NCI-H345 (cell line): ENCODE measurements at places on chromosomes 16 and 17.

DNA sequence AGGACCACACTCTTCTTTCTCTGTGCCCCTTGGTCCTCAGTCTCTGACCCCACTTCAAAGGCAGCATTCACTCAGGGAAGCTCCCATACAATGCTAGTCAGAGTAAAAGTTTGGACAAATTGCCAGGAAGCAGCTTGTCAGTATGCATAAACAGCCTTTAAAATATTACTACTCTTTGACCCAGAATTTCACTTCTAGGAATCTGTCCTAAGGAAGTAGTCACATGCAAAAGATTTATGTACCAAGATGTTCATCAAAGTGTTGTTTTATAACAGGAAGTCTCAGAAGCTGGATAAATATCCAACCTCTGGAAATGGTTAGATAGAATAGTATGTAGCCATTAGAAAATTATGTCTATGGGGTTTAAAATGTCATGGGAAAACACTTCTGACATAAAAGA, 31.0 kb downstream of the MAPT start:
- DNase-seq = no peak

DNA sequence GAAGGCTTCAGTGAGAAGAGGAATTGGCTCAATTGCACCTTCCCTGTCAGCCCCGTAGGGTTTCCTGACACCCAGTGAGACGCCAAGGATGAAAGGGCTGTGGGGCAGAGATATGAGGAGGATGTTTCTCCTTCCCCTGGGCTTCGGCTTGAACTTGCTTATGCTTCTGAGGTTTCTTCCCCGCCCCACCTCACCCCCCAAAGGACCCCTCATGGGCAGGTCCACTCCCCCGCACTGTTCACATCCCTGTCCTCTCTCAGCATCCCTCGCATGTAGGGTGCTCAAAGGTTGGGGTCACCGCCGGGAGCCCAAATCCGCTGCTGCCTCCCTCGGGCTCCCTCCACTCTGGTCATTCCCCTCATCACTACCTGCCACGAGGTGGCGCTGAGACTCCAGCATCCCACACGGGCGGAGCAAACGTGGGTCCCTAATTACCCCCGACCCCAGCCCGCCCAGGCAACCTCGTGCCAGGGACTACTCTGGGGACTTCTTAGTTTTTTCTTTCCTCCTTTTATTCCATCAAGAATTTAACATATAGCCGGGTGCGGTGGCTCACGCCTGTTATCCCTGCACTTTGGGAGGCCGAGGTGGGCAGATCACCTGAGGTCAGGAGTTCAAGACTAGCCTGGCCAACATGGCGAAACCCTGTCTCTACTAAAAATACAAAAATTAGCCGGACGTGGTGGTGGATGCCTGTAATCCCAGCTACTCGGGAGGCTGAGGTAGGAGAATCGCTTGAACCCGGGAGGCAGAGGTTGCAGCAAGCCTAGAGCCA, 3.3 kb upstream of the TRARG1 start:
- peak; percentile 29 for DNase-seq

- no peak for DNase-seq
Observed at GRCh38 chr17:35799942-35800341, 4.5 kb upstream of the MMP28 start.

- peak; percentile 63 for DNase-seq
Observed at GRCh38 chr17:40309031-40309948, at the start of gene RARA. TSS of gene RARA (plus strand) at chr17:40309180. CDS start at chr17:40331219, 22,039 bp downstream.

DNA sequence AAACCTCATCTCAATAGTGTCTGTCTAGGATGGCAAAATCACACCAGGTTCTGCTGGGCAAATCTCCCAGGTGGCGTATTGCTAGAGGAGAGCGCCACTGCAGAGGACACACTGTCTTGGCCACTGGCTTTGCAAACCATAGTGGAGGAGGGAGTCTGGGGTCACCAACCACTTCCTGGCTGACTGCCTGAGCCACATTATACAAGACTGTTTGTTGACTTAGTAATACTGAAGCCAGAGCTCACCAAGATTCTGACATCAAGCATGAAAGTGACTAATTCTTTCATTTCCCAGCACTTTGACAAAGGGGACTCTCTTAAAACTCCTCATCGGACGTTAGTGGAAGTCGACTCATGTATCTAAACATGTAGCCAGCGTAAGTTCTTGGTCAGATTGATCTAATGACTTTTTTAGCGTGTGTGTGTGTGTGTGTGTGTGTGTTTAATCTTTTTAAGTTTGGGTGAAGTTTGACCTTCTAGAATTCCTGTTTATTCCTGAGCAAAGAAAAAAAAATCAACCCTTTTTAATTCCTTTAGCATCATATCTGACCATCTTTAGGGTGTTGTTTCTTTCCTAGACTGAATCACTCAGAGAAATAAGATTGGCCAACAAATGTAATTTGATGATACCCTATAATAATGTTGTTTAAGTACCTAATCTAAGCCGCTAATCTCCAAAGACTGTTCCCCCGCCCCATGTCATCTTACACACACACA, 13.7 kb downstream of the PITPNC1 start:
- no peak for DNase-seq

- no peak for DNase-seq
Observed at GRCh38 chr16:26816885-26817571, 249.7 kb upstream of the C16orf82 start.

- no peak for DNase-seq
Observed at GRCh38 chr16:17944345-17944744, 392.2 kb downstream of the NPIPA8 start.

DNA sequence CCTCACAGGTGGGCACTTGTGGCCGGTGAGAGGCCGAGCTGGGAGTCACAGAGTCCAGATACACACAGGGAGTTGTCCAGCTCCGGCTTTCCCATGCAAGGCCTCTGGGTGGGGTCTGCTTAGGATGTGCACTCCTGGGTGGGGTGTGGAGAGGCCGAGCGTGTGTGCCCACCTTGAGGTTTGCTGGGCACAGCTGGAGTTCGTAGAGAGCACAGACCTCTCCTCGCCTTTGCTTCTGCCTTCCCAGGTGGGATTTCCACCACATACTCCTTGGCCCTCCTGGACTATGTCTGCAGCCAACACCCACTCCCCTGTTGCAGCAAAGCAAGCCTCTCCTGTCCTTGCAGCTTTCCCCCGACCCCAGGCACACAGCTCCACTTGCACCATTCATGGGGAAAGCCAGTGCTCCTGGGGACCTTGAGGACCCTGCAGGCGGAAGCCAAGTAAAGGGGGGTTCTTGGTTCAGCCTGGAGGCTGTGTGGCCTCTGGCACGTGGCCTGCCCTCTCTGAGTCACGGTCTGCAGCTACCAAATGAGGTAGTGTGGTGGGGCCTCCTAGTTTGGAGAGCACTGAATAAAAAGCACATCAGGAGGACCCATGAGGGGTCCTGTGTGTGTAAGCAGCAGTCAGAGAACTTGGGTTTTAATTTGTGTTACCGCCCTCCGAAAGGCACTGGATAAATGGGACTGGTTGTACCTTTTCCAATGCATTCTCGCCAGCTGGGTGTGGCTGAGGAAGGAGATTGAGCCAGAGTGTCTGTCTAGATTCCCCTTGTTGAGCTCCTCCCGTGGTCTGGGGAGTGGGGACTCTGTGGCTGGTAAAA, 31.5 kb downstream of the MPRIP start:
- DNase-seq = no peak

DNA sequence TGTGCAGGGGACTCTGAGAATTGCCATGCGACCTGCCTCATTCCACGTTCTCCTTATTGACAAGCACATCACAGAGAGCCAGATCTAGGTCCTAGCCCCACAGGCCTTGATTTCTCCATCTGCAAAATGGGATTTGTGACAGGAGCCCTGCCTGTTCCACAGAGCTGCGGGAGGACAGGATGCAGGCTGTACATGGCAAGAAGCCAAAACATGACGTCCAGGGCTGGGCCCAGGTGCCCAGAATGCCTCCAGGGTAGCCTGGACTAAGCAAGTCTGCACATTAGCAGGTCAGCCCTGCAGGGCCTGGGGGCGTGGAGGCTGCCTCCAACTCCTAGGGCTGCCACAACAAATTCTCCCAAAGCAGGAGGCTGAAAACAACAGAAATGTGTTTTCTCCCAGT, 235.7 kb upstream of the SDK2 start:
- DNase-seq = no peak

DNA sequence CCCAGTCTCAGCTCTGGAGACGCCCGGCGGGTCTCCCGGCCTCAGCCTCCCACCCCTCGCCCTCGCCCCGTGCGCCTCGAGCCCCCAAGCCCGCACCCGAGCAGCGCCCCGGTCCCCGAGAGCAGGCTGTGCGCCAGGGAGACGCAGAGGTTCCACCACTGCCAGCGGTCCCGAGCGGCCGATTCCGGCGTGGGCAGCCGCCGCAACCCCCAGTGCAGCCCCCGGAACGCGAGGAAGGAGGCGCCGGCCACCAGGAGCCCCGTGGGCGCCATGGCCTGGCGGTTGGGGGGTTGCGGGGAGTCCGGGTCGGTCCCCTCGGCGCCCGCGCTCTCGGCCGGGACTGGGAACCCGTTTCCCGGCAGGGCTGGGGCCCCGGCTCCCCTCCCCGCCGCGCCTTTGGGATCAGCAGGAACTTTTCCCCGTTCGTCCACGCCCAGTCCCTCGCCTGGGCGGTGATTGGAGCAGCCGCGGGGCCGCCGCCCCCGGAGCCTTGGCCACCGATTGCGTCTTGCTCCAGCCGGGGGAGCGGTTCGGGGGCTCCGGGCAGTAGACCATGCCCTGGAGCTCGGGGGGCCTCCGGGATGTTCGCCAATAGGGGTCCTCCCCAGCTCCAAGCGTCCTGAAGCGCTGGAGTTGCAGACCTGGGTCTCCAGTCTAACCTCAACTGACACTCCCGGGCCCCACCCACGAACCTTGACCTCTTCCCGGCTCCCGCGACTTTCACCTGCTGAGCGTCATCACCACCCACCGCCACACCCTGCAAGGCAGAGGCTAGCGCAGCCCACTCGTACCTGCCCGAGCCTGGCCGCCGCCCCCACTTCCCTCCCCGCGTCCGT, at the start of gene TLCD2:
TSS of gene TLCD2 (minus strand) at position 407 of the 836 bp plus-strand sequence. CDS start at position 272, 135 bp downstream.
- DNase-seq = peak; percentile 15

DNA sequence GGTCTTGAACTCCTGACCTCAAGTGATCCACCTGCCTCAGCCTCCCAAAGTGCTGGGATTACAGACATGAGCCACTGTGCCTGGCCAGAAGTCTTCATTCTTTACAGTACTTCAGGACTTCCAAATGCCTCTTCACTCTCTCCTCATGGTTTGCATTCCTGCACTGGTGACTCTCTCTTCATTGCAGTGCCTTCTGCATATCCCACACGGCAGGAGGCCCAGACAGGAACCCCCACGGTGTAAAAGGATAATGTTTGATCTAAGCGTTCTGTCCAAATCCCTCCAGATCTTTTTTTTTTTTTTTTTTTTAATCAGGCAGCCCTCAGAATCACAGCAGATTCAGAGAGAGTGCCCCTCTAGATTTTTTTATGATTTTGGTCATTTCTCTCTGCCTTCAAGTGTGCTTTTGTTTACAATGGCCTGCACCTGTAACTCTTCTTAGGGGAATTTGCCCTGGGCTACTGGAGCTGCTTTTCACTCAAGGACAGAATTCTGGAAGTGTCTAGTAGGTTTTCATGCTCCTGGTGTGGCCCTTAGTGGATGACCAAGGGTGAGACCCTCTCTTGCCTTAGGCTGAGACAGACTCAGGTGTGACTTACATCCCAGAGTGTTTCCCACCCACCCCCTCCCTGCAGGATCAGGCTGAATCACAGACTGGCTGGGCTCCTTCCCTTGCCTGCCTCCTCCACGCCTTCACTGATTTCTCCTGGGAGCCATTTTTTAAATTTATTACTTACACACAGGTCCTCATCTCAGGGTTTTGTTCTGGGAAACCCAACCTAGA, 19.8 kb upstream of the NF1 start:
- no peak for DNase-seq

DNA sequence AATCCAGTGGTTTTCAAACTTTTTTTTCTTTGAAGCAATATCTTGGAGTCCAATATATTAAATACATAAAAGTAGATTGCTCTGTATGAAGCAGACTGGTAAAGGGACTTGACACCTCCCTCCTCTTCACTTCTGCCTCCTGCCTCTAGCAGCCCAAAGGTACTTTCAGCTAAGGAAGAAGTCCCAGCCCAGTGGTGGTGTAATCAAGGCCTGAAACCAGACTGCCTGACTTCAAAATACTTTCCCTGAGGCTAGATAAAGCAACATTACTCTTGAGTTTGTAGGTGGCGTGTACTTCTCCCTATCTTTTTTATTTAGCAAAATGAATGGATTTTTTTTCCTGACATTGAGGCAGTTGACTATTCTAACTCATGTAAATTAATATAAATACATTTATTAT, 122.4 kb upstream of the TMEM97 start:
- DNase-seq = no peak

DNA sequence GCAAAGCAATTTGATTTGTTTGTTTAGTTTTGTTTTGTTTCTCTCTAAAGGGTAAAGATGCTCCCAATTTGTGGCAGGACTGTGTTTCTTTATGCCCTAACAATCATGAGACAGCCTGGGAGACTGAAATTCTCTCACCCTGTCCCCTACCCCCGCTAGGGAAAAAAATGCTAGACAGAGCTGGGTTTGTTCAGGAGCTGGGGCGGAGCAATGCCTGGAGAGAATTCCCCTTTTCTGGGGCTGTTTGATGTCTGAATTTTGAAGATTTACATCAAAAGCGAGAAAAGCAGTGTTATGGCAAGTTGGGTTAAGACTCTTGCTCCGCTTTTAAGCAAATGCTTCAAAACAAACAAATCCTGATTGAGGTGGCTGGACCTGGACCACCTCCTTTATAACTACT, 8.4 kb downstream of the MAF start:
- DNase-seq = no peak
